ENCODE measurements at places on chromosomes 1 and 21. TPM values are rescaled to one million over a fixed set of nuclear protein-coding genes. Genes with fewer than 3 reads are reported as not detected.

DNA sequence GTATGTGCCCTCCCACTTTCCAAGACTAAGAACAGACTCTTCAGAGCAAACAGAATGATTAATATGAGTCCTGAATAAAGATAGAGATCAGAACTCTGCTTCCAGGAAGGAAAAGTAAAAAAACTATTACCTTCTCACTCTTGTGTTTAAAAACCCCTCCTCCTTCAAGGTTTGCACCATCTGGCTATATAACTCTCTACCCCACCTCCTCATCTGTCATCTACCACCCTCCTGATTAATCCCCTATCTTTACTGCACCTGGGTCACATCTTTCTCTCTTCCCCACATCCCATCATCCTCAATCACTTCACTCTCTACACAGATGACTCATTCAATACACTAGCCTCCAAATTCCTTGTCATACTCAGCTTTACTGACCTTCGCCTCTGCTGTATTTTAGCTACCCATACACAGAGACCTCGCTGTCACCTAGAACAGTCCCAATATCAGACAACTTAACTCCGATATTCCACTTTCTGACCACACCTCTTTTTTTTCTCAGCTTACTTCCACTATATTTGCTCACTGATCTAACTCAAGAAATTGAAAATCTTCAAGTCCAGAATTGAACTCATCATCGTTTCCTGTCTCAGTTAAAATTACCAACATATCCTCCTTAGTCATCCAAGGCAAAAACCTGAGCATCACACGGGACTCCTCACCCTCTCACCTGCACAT lies 3.7 kb downstream of the SCMH1 start:
- peak; percentile 33 for DNase-seq
- H3K36me3 ChIP-seq, result no peaks in the 10 kb centered on the region
- H3K4me1 ChIP-seq, result peaks cover 21% of the 10 kb centered on the region
- peaks cover 2% of the 10 kb centered on the region for H3K27me3 ChIP-seq
- H3K27ac ChIP-seq, result no peak overlapping the region

DNA sequence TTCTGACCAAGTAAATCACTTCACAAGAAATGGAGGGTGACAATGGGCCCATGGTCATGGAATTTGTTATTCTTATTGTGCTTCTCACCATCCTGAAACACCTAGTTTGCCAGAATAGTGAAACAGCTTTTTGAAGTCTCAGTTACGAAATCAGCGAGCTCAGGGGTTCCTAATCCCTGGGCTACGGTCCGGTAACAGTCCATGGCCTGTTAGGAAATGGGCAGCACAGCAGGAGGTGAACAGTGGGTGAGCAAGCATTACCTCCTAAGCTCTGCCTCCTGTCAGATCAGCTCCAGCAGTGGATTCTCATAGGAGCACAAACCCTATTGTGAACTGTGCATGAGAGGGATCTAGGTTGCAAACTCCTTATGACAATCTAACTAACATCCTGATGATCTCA lies 1356.3 kb downstream of the KCNT2 start:
- no peaks in the 10 kb centered on the region for H3K36me3 ChIP-seq
- DNase-seq, result no peak
- H3K27ac ChIP-seq, result no peak overlapping the region
- no peak overlapping the region for H3K4me3 ChIP-seq
- no peaks in the 10 kb centered on the region for H3K4me1 ChIP-seq

Gene TESK2
- total RNA-seq, result 0.92 TPM

DNA sequence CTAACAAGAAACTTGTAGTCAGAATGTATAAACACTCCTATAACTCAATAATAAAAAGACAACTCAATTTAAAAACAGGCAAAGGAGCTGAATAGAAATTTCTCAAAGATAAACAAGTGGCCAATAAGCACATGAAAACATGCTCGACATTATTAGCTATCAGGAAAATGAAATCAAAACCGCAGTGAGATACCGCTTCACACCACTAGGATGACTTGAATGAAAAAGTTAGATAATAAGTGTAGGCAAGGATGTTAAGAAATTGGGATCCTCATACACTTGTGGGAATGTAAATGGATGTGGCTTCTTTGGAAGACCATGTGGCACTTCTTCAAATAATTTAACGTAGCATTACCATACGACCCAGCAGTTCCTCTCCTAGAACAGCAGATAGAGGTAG lies 8.9 kb downstream of the RALGPS2 start:
- peaks cover 42% of the 10 kb centered on the region for H3K36me3 ChIP-seq
- peaks cover 31% of the 10 kb centered on the region for H3K4me1 ChIP-seq
- no peak overlapping the region for H3K27ac ChIP-seq
- no peaks in the 10 kb centered on the region for H3K27me3 ChIP-seq
- no peak for DNase-seq
- no peak overlapping the region for H3K4me3 ChIP-seq

Gene CFAP107
- not detected for total RNA-seq

Gene HEYL
- total RNA-seq, result not detected

DNA sequence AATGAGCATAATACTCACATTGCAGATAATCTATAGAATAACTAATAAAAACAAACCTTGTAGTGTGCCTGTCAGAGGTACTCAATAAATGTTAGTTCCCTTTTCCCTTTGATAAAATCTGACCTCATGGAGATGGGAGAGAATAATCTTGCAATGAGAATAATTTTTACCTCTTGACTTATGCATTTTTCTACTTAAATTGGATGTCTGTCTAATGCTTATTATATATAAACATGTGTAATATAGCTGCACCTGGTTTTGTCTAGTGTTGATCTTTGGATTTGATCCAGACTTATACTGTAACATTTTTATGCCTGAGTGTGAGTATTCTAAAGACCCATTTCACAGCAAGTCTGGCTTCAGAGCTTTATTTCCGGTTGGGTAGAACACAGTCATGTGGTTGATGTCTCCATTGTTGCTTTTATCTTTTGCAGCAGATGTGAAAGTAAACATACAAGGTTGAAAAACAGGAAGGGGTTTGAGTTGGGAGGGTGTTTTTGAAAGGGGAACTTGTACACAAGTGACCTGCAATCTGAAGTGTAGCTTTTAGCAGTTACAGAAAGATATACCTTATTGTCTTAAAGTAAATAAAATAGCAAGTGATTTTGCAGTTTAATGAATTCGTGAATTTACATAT lies 12.4 kb downstream of the EPB41 start:
- H3K4me1 ChIP-seq, result peaks cover 16% of the 10 kb centered on the region
- H3K4me3 ChIP-seq, result no peak overlapping the region
- no peaks in the 10 kb centered on the region for H3K36me3 ChIP-seq
- no peak for DNase-seq
- no peaks in the 10 kb centered on the region for H3K27me3 ChIP-seq

DNA sequence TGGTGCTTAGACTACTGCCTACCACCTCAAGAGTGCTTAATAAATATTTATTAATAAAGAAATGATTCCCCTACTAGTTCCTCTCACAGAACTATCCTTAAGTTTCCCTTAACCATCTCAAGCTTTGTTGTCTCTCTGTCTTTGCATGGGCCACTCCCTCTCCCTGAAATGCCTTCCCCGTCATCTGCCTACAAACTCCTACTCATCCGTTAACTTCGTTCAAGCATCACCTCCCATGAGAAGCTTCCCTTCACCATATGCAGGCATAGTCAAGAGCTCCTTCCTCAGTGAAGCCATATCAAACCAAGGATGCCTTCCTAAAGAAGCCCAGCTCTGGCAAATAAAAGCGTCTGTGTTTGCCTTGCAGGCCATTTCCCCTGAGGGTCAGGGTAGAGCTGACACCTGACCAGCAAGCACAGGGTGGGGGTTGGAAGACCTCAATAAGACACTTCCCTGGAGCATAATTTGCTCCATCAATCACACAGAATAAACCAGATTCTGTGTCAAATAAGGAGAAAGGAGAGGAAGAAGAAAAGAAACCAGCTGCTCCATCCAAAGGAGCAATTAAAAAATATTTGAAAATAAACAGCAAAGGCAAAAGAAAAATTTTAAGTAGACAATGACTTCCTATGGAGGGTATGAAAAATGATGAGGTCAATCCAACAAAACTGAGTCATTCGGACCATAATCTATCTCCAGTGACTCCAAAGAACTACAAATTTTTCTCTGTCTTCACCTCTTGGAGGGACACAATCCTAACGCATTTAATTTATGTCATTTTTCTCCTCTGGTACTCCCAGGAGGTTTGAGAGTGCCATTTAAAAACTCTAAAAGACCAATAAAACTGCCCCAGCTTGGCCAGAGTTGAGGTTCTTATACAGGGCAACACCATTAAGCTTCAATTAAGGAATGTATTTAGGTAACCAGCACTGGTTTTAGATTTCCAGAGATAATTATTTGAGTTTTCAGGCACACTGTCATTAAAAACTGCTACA lies 303.6 kb downstream of the KCNH1 start:
- no peak overlapping the region for H3K27ac ChIP-seq
- H3K4me3 ChIP-seq, result no peak overlapping the region
- peaks cover 9% of the 10 kb centered on the region for H3K4me1 ChIP-seq
- no peak for DNase-seq

DNA sequence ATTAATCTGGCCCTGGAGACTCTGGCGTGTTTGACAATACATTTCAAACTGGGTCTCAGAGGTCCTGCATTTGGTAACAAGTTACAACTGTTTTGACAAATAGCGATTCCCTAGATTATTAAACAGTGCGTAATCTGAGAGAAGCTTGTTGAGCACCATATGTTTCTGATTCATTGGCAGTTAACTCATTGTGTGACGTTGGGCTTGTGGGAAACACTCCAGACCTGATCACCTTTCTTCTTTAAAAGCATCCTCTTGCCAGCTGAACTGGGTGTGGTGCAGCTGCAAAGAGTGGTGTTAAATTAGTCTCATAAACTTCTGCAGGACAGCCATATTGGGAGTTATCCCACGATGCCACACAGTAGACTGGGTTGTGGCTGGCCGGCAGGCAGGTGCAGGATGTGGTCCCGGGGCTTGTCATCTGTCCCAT lies 82.7 kb downstream of the CDC7 start:
- H3K36me3 ChIP-seq, result peaks cover 4% of the 10 kb centered on the region
- peak; percentile 79 for DNase-seq
- peak overlapping the region; percentile 78 for H3K4me3 ChIP-seq

Gene DTL
- 13.3 TPM for total RNA-seq

- H3K4me1 ChIP-seq, result peaks cover 71% of the 10 kb centered on the region
- peak overlapping the region; percentile 30 for H3K4me3 ChIP-seq
- H3K27ac ChIP-seq, result peak overlapping the region; percentile 67
These were observed 225.7 kb downstream of the GREM2 start for GRCh38 chr1:240385985-240386978.

Gene UBXN10
- total RNA-seq, result not detected

DNA sequence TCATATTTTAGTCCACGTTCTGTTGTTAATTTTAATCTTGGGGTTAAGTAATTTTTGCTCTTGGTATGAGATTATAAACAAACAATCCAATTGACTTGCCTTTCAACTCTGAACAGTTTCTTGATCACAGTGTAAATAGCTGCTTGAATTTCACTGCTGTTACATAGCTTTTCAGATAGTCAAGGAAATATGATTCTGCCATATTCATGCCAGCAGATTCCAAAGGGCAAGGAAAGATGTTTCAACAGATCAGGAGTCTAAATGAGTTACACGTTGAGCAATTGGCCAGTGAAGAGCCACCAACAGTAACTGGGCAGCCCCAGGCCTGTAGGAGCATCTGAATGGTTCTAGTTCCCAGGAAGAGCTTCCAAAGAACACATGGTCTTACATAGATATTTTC lies 93.6 kb downstream of the LEPR start:
- H3K4me3 ChIP-seq, result peak overlapping the region; percentile 3
- no peaks in the 10 kb centered on the region for H3K27me3 ChIP-seq
- peak; percentile 58 for DNase-seq
- H3K4me1 ChIP-seq, result peaks cover 53% of the 10 kb centered on the region
- H3K27ac ChIP-seq, result peak overlapping the region; percentile 55
- peaks cover 8% of the 10 kb centered on the region for H3K36me3 ChIP-seq

DNA sequence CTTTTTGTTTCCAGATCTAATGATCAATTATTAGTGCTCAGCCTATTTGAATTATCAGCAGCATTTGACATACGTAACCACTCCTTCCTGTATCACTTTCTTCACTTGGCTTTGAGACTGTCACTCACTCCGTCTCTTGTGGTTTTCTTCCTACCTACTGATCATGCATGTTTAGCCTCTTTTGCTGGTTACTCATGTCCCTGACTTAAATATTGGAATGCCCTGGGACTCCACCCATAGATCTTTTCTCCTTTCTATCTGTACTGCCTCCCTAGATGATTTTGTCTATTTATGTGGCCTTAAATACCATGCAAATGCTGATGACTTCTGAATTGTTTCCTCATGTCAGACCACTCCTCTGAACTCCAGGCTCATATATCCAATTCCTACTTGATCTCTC lies 57.7 kb upstream of the PDE4B start:
- H3K4me1 ChIP-seq, result no peaks in the 10 kb centered on the region
- peaks cover 6% of the 10 kb centered on the region for H3K27me3 ChIP-seq
- H3K4me3 ChIP-seq, result no peak overlapping the region
- no peak overlapping the region for H3K27ac ChIP-seq
- no peaks in the 10 kb centered on the region for H3K36me3 ChIP-seq

DNA sequence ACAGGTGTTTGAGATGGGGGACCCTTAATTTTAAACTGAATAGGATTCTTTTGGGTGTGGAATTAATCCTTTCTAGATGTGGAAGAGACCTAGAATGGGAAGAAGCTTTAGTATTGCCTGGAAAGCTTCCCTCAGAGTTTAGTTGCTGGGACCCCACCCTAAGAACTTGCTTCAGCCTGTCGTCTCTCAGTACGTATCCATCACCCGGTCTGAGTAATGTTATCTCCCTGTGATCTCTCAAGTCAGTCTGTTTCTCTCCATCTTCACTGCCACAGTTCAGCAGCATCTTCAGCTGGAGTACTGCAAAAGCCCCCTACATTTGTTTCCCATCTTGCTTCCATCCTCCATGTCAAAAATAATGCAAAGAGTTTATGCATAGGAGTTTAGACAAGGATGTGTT lies 28.9 kb downstream of the CNST start:
- peak overlapping the region; percentile 69 for H3K27ac ChIP-seq
- no peak overlapping the region for H3K4me3 ChIP-seq
- H3K4me1 ChIP-seq, result peaks cover 83% of the 10 kb centered on the region
- DNase-seq, result no peak
- H3K36me3 ChIP-seq, result peaks cover 70% of the 10 kb centered on the region
- H3K27me3 ChIP-seq, result peaks cover 6% of the 10 kb centered on the region

GRCh38 chr1:9910423-9911178 lies 532 bp upstream of the CTNNBIP1 start:
- no peaks in the 10 kb centered on the region for H3K27me3 ChIP-seq
- peaks cover 43% of the 10 kb centered on the region for H3K4me1 ChIP-seq
- DNase-seq, result peak; percentile 99
- peak overlapping the region; percentile 96 for H3K27ac ChIP-seq
- H3K36me3 ChIP-seq, result peaks cover 12% of the 10 kb centered on the region

Gene RGS2
- total RNA-seq, result 4.4 TPM

- peaks cover 28% of the 10 kb centered on the region for H3K27me3 ChIP-seq
- H3K36me3 ChIP-seq, result peaks cover 90% of the 10 kb centered on the region
- no peak for DNase-seq
- H3K4me1 ChIP-seq, result peaks cover 91% of the 10 kb centered on the region
- peak overlapping the region; percentile 14 for H3K4me3 ChIP-seq
These were observed 12.9 kb downstream of the CSRP1 start for GRCh38 chr1:201493757-201494617.

- H3K27me3 ChIP-seq, result no peaks in the 10 kb centered on the region
- no peaks in the 10 kb centered on the region for H3K4me1 ChIP-seq
- DNase-seq, result no peak
These were observed 40.0 kb upstream of the RHOU start for GRCh38 chr1:228695015-228695955.

GRCh38 chr21:25664491-25664931 lies 25.5 kb downstream of the JAM2 start:
- no peak overlapping the region for H3K4me3 ChIP-seq
- H3K36me3 ChIP-seq, result no peaks in the 10 kb centered on the region
- no peak for DNase-seq
- no peaks in the 10 kb centered on the region for H3K4me1 ChIP-seq

GRCh38 chr21:42002421-42002958 lies 7.7 kb downstream of the ZBTB21 start:
- peak overlapping the region; percentile 97 for H3K27ac ChIP-seq
- peak; percentile 96 for DNase-seq
- H3K36me3 ChIP-seq, result peaks cover 53% of the 10 kb centered on the region
- peak overlapping the region; percentile 77 for H3K4me3 ChIP-seq
- H3K4me1 ChIP-seq, result peaks cover 62% of the 10 kb centered on the region

Data from HFFc6 (cell line).